Naive B cell (primary cell): ENCODE measurements at places on chromosomes 13 and 19. TPM values are rescaled to one million over a fixed set of nuclear protein-coding genes. Genes with fewer than 3 reads are reported as not detected.

KIR2DL4 gene
- not detected for polyA plus RNA-seq

MAST1 gene
- 0.11 TPM for polyA plus RNA-seq

NBEA gene
- polyA plus RNA-seq = 1.7 TPM

CRX gene
- not detected for polyA plus RNA-seq

CEACAM21 gene
- 26.4 TPM for polyA plus RNA-seq

KLK8 gene
- not detected for polyA plus RNA-seq

CBLC gene
- polyA plus RNA-seq = not detected
